ENCODE measurements at places on chromosomes 3 and 15.
A peak's percentile ranks its signal among the peaks of the same experiment; 100 is the strongest.

DNA sequence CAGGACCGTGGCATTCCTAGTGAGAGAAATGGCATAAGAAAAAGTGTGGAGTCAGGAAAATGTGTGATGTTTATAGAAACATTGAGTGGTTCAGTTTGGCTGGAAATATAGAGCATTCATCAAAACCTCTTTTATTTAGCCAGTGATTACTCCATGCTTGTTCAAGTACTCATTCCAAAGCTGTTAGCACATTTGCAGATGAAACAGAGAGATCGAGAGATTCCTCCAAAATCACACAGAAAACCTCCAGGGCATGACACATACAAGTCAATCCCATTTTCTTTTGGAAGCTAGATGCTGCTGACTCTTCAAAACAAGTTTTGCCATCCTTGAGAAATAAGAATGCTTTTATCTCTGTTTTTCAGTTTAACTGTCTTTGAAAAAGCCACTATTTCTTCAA is 11.5 kb upstream of the MB21D2 start:
- DNase-seq: no peak

DNA sequence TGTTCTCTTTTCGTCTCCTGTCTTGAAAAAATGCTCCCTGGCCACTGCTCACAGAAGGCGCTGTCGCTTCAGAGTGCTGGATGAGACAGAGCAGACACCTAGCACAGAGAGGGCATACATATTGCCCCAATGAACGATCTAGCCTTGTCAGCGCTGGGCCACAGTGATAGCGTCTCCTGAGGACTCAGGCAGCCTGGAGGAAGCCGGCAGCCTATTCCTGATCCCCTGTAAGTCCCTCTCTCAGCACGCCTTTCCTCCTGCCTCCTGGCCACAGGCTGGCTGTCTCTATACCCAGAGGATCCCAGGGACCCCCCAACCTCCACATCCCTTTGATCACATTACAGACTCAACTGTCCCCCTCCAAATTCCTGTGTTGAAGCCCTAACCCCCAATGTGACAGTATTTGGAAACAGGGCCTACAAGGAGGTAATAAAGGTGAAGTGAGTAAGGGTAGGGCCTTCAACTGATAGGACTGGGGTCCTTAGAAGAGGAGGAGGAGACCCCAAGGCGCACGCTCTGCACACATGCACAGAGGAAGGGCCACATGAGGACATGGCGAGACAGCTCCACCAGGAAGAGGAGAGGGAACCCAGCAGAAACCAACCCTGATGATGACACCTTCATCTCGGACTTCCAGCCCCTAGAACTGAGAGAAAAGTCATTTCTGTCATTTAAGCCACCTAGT is 7.5 kb downstream of the PLA2G4F start:
- DNase-seq: no peak

- DNase-seq: no peak
Observed at GRCh38 chr3:17629400-17629799, 113.0 kb downstream of the TBC1D5 start.

- DNase-seq: no peak
Observed at GRCh38 chr3:114120211-114120610, 58.6 kb downstream of the DRD3 start.

GRCh38 chr3:10232137-10232536 is 16.1 kb upstream of the TATDN2 start:
- DNase-seq: no peak

DNA sequence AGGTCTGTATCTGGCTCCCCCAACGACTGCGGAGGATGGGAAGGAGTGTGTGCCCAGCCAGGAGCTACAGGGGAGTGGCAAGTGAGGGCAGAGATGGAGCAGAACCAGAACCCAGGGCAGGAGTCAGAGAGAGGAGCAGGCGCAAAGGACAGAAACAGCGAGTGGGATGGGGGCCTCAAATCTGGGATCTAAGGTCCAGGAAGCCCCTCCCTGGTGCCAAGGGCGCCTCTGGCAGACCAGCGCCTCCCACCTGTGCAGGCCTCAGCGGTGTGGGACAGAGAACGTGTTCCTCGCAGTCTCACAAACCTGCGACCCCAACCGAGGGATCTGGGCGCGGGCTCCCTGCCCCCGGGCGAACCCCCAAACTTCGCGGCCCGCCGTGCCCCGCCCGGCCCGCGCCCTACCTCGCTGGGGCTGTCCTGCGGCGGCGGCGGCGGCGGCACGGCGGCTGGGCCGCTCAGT is 301 bp downstream of the PCBP4 start:
- DNase-seq: no peak

- no peak for DNase-seq
Observed at GRCh38 chr3:66655044-66655443, 154.2 kb upstream of the LRIG1 start.

GRCh38 chr3:196969134-196969659 is 564 bp upstream of the PIGZ start:
- no peak for DNase-seq

- DNase-seq: peak; percentile 92
Observed at GRCh38 chr15:101201411-101202174, 50.3 kb downstream of the CHSY1 start.

DNA sequence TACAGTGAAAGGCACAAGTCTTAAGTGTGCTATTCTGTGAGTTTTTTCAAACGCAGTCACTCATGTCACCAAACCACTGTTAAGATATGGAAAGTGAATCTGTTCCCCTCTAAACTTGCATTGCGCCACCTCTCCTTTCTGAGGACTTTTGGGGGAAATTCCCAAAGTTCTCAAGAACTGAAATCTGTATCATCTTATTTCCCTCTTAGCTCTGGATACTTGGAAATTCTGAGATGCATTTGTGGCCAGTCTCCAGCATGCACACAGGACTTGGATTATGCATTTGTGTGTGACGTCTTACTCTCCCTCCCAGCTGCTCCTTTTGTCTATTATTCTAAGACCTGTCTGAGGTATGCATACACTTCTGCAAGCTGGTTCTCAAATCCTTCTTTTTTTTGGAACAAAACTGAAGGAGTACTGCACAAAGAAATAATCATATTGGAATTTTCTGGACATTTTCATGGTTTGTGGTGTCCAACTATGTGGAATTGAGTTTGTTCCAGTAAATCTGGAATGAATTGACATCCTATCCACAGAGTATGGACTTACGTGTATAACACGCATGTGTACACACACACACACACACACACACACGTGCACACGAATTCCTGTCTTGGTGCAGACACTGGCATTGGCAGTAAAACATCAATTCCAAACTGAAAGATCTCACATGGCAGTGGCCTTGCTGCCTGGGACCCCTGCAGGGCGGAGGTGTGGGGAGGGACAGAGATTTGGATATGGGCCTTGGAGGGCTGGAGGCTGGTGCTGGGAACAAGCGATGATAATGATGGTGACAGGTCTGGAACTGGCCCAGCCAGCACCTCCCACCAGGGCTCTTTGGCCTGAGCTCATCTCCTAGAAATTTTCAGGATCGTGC is 8.2 kb upstream of the LCTL start:
- no peak for DNase-seq

DNA sequence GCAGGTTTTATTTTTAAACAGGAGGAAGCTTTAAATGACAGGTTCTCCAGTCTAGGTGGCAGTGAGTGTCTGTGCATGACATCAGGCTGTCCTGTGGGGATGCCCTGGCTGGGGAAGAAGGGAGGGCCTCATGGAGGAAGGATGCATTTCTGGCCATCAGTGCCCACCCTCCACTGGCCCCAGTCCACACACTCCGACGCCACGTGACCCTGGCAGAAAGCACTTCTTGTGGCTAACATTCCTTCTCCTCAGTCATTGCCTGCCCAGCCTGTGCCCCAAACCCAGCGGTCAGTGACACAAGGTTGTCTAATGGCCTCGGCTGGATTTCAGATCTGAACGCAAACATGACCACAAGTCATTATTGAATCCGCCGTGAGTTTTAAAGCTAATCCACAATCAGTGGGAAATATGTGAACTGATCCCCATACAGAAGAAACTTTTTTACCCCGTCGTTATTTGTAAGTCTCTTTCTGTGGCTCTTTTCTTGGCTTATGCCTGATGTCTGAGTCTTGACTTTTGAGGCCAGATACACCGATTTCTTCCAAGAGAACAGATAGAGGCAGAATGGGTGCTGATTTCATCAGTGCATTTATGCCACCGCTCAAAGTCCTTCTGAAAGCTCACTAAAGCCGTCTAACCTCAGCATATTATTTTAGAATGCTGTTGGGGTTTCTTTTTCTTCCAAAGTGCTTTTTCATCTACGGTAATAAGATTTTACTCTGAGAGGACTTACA is 17.3 kb upstream of the LRRK1 start:
- DNase-seq: no peak

DNA sequence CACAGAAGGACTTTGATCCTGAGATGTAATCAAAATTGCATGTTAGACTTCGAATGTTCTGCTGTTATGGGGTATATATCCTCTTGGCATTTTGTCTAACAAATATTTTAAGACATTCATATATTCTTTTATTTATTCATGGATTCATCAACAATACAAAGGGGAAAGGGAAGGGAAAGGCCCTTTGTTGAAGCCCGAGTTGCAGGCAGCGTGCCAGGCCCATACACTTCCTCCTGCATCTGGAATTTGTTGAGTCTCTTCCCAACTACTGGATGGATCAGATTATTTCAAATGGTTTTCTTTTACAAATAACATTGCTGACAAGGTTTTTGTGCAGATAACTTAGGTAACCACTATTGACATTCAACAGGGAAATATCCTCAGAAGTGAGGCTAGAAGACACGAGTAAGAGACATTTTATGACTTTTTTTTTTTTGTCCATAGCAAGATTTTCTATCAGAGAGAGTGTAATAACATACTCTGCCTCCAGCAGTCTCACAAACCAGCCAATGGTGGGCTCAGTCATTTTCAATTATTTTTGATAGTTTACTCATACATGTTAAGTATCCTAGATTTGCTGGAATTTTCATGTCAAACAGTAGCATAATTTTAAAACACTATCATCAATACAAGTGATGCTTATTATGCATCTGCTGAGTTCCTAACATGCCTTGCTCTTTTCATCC is 94.3 kb downstream of the RPL39L start:
- DNase-seq: no peak

- no peak for DNase-seq
Observed at GRCh38 chr3:13863965-13864595, 15.8 kb downstream of the WNT7A start.

- no peak for DNase-seq
Observed at GRCh38 chr3:15427981-15428380, 583 bp downstream of the EAF1 start.

DNA sequence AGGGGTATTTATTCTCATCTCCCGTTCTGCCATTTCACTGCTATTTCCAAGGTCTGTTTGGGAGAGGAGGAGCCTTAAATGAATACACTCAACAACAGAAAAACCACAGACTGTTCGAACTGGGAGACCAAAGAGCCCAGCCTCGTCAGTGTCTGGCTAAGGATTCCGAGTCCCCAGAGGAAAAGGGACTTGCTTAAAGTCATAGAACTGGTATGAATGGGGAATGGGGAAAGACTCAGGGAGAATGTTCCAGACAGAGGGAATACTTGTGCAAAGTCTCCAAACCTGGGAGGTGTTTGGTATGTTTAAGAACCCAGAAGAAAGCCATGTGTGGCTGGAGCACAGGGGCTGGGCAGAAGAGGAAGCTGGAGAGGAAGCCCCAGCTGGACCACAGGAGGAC is 46.9 kb downstream of the FAM43A start:
- DNase-seq: no peak

DNA sequence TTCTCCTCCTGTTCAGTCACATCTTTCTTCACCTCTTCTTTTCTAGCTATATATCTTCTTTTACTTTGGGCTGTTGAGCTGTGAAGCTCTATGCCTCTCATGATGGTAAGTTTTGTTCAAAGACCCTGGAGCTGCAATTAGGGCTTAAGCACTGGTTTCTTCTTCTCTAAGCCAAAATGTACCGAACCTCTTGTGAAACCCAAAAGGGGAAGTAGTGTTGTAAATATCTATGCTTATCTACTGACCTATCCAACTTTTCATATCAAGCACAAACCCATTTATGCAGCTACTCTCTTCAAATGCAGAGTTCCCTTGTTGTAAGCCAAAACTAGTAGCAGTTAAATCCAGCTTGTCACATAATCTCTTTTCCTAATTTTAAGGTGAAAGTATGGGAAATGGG is 123.6 kb upstream of the CD96 start:
- DNase-seq: no peak

DNA sequence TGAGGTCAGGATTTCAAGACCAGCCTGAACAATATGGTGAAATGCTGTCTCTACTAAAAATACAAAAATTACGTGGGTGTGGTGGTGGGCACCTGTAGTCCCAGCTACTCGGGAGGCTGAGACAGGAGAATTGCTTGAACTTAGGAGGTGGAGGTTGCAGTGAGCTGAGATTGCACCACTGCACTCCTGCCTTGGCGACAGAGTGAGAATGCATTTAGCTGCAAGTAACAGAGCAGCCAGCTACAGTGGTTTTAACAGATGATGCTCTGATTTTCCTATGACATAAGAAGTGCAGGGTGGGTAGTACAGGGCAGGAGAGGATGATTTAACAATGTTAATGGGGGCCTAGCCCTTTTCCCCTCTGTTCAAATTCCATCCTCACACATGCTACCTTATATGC is 267.9 kb downstream of the RPLP1 start:
- DNase-seq: no peak

- DNase-seq: no peak
Observed at GRCh38 chr15:68679161-68679560, 100.4 kb downstream of the CORO2B start.

DNA sequence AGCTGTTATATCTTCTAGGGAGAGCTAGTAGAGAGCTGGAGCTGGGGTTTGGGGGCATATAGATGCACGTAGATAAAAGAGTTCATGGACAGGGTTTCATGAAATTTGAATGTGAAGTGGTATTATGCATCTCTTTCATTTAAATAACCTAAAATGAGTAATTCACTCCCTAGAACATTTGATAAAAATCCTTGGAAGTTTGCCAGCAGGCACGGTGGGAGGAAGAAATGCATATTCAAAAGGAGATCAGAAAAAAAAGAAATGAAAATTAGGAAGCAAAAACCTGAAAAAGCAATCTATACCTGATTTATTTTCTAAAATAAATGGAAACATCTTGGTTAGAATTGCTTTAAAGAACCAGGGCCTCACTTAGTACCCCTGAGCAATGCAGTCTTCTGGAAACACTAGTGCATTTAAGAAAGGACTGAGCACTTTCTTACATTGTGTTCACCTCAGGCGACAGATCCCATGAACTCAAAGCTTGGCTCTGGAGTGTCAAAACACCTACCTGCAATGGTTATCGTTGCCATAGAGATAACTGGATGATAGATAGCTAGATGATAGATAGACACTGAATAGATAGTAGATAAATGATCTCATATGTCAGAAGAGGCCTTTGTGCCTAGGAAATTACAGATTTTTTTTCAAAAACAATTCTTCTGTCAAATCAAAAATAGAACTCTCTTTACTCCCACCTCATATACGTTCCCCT is 458.6 kb upstream of the THRB start:
- no peak for DNase-seq

- no peak for DNase-seq
Observed at GRCh38 chr15:68797599-68798345, 22.9 kb downstream of the ANP32A start.

GRCh38 chr3:140899363-140899762 is 42.3 kb upstream of the SLC25A36 start:
- no peak for DNase-seq

GRCh38 chr3:76131396-76132153 is 346.2 kb upstream of the ZNF717 start:
- DNase-seq: no peak

DNA sequence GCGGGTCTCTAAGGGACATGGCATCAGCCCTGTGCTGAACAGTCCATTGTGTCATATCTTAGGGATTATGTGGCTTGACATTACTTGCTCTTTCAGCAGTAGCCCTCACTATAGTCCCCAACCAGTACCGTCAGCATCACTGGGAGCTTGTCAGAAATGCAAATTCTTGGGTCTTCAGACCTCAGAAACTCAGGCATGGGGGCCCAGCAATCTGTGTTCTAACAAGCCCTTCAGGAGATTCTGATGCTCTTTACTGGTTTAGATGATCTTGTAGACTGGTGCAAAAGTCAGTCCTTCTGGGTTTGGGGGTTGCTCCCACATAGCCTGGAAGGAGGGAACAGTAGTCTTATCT is 39.0 kb upstream of the TRAK1 start:
- no peak for DNase-seq
